ENCODE measurements at places on chromosomes 16 and 17.

GRCh38 chr16:4700380-4700996, 7.1 kb downstream of the NUDT16L1 start:
- DNase-seq, result no peak

- peak; percentile 66 for DNase-seq
Measured at GRCh38 chr17:42598905-42599304, 10.3 kb downstream of the RETREG3 start.

GRCh38 chr17:28379814-28380801, 8.6 kb downstream of the SARM1 start:
- no peak for DNase-seq

- no peak for DNase-seq
Measured at GRCh38 chr16:8283195-8283594, 307.1 kb downstream of the TMEM114 start.

GRCh38 chr17:81518113-81518784, 5.7 kb upstream of the ACTG1 start:
- DNase-seq, result no peak

GRCh38 chr16:24906199-24906808, 60.5 kb downstream of the SLC5A11 start:
- DNase-seq, result no peak

- no peak for DNase-seq
Measured at GRCh38 chr16:76294396-76295214, 17.4 kb downstream of the CNTNAP4 start.

DNA sequence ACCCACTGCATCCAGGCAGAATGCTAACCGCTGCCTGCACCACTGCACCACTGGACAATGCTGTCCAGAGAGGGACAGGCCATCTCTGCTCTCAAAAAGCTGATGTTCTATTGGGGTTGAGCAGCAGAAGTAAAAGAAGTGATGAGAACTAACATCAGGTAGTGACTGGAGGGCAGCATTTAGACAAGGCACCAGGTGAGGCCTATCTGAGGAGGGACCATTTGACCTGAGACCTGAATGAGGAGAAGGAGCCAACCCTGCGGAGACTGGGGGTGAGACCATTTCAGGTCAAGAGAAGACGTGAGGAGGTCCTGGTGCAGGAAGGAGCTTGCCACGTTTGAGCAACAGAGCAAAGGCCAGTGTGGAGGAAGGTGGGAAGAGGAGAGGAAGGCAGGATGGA, 34.0 kb downstream of the NTN1 start:
- DNase-seq, result no peak

DNA sequence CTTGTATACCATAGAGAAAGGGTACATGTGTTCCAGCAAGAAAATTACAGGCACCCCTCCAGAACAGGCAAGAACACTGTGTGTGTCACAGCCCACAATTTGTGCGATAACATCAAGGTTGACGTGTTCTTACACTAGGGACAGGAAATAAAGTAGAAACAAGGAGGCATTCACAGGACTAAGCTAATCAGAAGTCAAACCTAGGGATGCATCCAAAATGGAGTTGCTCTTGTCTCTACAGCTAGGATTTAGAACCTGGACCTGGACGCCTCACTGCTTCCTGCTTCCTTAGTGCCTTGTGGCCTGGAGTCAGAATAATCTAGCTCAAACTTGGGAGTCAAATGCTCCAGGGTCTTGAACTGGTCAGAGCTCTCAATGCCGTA, 41.3 kb downstream of the GINS3 start:
- no peak for DNase-seq

- no peak for DNase-seq
Measured at GRCh38 chr16:53282328-53282727, 151.9 kb upstream of the RBL2 start.

- no peak for DNase-seq
Measured at GRCh38 chr17:79498854-79499253, 112.0 kb downstream of the RBFOX3 start.

- no peak for DNase-seq
Measured at GRCh38 chr16:26058326-26058725, 366.6 kb downstream of the HS3ST4 start.

- DNase-seq, result no peak
Measured at GRCh38 chr17:81140018-81140417, 25.3 kb upstream of the PVALEF start.

GRCh38 chr17:40552806-40553693, 12.2 kb downstream of the CCR7 start:
- DNase-seq, result no peak

DNA sequence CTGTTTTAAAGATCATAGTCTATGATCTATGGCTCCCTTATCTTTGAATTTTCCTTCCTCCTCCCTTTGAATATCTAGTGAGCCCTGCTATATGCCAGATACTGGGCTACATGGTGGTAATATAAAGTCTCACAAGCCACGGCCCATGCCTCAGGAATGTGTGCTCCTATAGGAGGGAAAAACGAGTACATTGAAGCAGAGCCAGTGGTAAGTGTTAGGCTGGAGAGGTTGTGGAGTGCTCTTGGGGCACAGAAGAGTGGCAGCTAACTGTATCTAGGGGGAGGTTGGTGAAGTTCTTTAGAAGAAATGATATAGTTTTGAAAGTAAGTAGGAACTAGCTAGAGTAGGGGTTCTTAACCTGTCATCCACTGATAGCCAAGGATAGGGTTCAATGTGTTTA, 105.8 kb upstream of the PMFBP1 start:
- DNase-seq, result no peak

DNA sequence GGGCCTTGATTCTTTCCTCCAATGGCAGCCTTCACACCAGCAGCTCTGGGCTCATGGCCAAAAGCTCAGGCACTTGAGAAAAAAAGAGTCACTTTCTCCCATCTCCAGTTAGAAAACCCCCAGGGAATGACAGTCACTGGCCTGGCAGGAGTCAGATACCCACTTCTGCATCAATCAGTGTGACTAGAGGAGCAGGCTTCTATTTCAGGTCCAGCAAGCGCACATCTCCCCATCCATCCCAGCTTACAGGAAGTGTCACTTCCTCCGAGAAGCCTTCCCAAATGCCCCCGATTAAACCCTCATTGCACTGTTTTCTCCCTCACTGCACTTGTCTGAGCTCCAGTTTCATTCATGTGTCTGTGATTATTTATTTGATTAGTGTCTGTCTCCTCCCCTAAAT, 30.4 kb upstream of the CCL1 start:
- DNase-seq, result peak; percentile 89

- no peak for DNase-seq
Measured at GRCh38 chr16:4082474-4083044, 33.7 kb downstream of the ADCY9 start.

GRCh38 chr17:19904412-19904811, 36.7 kb upstream of the ULK2 start:
- DNase-seq, result no peak

- DNase-seq, result no peak
Measured at GRCh38 chr17:6079155-6079888, 9.1 kb downstream of the WSCD1 start.

- DNase-seq, result no peak
Measured at GRCh38 chr17:17692353-17693252, 11.3 kb downstream of the RAI1 start.

DNA sequence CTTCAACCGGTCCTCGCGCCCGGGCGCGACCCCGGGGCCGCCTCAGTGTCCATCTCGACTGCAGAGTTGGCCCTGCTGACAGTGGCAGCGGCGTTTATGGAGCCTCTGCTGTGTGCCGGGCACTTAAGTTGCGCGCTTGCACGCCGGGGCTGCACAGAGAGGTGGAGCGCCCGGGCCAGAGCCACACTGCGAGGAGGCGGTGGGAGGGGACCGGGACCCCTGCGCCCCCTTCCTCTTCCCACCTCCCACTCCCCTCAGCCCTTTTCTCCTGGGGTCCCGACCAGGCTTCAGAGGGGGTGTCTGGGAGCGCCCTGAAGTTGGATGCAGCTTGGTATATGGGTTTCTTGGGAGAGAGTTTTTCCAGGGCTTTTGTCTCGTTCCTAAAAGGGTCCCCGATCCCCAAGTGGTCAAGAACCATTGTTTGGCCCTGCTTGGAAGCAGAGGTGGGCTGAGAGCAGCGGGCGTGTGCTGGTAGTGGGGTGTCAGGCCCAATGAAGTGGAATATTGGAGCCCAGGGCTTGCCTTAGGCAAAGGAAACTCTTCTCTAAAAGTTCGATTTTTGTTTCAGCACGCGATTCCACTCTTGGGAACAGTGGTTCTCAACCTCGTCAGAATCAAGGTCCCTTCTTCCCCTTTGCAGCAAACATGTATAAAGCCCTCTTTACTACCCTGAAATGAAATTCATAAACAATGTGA, 605 bp downstream of the MRTFB start:
- no peak for DNase-seq

GRCh38 chr17:62592341-62593099, 35.0 kb upstream of the MRC2 start:
- DNase-seq, result no peak

DNA sequence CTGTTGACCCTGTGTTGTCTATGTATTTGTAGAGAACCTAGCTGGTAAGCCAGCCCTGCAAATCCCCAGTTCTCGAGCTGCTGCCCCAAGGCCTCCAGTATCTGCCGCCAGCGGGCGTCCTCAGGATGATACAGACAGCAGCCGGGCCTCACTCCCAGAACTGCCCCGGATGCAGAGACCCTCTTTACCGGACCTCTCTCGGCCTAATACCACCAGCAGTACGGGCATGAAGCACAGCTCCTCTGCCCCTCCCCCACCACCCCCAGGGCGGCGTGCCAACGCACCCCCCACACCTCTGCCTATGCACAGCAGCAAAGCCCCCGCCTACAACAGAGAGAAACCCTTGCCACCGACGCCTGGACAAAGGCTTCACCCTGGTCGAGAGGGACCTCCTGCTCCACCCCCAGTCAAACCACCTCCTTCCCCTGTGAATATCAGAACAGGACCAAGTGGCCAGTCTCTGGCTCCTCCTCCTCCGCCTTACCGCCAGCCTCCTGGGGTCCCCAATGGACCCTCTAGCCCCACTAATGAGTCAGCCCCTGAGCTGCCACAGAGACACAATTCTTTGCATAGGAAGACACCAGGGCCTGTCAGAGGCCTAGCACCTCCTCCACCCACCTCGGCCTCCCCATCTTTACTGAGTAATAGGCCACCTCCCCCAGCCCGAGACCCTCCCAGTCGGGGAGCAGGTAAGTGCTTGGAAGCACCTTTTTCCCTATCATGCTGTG, 23.1 kb upstream of the CDC6 start:
- DNase-seq, result no peak

DNA sequence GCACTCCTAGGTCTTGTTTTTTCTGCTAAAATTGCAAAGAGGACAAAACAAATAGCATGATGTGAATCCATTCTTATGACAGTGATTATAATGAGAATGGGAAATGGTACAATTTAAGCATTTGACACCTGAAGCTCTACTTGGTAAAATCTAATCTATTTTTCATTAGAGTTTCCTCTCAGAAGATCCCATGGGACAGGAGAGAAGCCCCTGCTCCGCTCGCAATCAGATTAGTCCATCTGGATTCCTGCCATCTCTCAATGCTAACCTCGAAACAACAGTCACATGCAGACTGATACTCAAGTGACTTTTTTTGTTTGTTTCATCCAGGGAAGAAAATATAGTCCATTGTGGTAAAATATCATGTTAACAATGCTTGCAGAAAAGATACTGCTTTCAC, 107.4 kb upstream of the TOM1L1 start:
- no peak for DNase-seq

- no peak for DNase-seq
Measured at GRCh38 chr16:57773019-57773418, 29.3 kb downstream of the KIFC3 start.

DNA sequence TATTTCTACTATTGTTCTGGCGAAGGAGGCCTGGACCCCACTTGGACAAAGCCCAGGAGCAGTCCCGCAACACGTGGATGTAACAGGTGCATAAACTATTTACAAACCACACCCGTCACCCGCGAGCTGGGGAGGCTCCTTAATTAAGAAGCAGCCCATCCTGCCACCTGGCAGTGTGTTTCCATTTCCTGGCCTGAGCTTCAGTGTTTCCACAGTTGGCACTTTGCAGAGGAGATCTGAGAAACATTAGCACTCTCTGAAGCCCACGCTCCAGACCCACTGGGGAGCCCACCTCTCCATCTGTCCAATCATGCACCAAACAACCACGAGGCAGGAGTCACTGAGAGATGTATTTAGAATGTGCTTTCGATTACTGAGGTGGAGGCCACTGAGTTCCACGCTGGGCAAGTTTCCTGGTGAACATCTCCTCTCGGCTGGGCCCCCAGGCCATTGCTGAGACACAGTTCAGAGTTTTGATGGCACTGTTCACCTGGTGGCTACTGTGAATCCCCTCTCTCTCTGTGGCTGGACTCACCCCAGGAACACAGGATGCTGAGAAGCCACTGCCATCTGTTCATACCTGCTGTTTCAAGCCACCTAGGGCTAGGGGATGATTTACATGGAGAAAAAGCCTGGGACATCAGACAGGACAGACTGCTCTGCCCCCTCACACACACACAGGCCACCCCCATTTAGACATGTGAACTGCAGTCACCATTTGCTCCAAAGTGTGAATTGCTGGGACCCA, 129.1 kb downstream of the AIPL1 start:
- no peak for DNase-seq

- DNase-seq, result no peak
Measured at GRCh38 chr17:50656509-50656908, 21.8 kb downstream of the ABCC3 start.

DNA sequence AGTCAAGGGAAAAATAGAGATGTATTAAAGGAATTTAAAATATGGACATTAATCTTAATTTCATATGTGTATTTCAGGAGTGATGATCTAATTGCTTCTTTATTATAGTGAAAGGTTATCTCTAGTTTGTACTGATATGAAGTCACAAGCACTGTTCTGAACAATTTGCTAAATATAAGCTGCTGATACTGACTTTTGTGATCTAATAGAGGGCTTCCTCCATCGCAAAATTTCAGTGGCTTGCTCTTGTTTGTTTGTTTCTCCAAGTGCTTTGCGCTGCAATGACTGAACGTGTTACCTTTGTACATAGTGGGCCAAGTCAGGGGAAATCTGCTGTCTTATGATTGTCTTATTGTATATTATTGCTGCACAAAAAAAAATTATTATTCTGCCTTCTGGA, 307.0 kb downstream of the KCNJ2 start:
- DNase-seq, result no peak

DNA sequence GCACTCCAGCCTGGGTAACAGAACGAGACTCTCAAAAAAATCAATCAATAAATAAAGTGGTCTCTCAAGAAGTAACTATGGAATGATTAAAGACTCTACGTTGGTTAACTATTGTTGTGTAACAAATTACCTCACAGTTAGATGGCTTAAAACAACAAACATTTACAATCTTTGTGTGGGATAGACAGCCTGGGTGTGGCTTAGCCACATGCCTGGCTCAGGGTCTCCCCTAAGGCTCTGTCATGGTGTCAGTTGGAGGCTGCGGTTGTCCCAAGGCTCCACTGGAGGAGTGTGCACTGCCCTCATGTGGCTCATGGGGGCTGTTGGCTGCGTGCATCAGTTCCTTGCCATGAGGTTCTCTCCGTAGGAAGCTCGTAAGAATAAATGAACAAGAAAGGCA, 294.5 kb downstream of the SNX29 start:
- no peak for DNase-seq

DNA sequence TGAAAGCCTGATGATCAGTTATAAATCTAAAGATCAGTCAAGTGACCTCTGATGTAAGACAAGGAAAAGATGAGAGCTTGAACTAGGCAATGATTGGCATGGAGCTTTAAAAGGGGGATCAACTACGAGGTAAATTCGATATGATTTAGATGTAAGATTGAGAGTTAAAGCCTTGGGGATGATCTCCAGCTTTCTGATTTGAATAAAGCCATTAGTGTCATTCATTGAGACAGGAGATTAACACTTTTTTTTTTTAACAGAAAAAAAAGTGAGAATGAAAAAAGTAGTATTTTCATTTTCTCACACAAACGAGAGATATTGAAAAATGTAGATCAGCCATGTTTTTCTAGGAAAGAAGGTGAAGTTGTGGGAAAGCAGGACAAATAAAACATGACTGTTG, 225.4 kb downstream of the CNTNAP4 start:
- no peak for DNase-seq
